ENCODE measurements at places on chromosomes 13 and 19.

- DNase-seq = peak; percentile 92
Observed at GRCh38 chr13:52011632-52012511, at the start of gene ALG11. ALG11 (plus strand) TSS chr13:52012398; CDS start chr13:52012419, 21 bp downstream.

- no peak for DNase-seq
Observed at GRCh38 chr13:52399046-52399445, 6.9 kb downstream of the THSD1 start.

- DNase-seq = no peak
Observed at GRCh38 chr13:110227416-110227815, 79.5 kb downstream of the COL4A1 start.

DNA sequence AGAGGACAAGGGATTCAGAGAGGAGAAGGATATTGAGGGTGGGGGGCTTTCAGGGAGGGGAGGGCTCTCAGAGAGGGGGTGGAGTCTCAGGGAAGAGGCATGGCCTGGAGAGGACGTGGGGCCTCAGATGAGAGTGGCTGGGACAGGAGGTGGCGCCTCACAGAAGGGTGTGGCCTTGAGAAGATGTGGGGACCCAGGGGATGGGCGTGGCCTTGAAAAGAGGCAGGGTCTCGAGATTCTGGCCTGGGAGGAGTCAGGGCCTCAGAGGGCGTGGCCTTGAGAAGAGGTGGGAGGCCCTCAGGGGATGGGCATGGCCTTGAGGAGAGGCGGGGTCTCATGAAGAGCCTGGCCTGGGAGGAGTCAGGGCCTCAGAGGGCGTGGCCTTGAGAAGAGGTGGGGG lies 23.7 kb upstream of the TNFSF14 start:
- no peak for DNase-seq

DNA sequence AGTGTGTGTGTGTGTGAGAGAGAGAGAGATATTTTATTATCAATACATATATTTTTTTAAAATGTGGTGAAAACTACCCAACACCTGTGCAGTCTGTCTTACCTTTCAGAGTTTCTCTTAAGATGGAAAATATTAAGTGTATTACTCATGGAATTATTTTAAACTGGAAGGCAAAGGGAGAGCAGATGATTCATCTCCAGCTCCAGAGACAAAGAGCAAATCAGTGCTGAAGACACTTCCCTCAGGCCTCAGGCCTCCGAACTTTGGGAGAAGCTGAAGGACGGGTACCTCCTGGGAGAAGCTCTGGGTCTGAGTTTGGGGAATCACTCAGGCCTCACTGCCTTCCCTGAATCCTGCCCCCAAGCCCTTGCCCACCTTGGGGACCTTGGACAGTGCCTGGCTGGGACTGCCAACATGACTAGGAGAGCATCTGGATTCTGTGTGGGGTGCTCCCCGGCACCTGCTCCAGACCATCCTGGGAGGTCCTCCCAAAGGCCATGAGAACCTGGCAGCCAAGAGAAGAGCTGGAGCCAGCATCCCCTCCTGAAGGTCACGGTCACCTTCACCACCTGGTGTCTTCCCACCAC lies 170.4 kb upstream of the UBL3 start:
- DNase-seq = no peak

DNA sequence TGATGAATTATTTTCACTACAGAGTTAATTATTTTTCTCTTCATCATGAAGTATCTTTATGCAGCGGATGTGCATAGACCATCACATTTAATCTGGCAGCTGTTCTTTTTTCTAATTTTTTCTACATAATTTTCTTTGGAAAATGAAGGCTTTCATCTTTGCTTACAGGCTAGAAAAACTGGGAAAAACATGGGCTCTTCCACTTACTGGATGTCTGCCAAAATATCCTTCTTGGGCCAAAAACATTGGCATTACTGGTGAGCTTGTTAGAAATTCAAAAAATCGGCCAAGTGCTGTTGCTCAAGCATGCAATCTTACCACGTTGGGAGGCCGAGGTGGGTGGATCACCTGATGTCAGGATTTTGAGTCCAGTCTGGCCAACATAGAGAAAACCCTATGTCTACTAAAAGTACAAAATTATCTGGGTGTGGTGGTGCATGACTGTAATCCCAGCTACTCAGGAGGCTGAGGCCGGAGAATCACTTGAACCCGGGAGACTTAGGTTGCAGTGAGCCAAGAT lies 176.8 kb downstream of the ZNF737 start:
- DNase-seq = no peak

DNA sequence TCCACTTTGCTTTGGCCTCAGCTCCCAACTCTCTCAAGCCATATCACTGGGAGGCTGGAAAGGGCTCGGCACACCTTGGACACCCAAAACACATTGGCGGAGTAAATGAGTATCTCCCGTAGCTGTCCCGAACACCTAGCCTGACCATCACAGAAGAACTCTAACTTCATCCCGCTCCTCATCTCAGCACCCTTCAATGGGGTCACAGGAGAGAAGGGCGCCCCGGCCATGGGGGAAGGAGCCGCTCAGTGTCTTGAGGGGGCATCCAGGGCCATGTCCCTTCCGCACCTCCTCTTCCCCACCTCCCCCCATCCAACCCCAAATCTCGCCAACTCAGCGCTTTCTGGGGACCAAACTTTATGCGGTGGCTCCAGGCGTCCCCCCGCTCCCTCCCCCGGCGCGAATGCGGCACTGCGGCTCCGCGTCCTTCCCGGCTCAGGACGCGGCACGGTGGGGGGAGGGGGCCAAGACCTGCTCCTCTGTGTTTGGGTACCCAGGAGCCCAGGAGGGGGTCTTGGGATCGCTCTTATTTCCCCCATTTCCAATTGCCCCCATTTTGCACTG lies 3.0 kb downstream of the KCNC3 start:
- DNase-seq = no peak

- DNase-seq = no peak
Observed at GRCh38 chr19:10829967-10830366, 6.0 kb downstream of the TMED1 start.

GRCh38 chr13:19795956-19796355 lies 13.2 kb upstream of the PSPC1 start:
- DNase-seq = no peak

GRCh38 chr19:33946535-33947264 lies 150.0 kb downstream of the KCTD15 start:
- DNase-seq = no peak

- no peak for DNase-seq
Observed at GRCh38 chr13:107102676-107103075, 534.7 kb upstream of the ARGLU1 start.

DNA sequence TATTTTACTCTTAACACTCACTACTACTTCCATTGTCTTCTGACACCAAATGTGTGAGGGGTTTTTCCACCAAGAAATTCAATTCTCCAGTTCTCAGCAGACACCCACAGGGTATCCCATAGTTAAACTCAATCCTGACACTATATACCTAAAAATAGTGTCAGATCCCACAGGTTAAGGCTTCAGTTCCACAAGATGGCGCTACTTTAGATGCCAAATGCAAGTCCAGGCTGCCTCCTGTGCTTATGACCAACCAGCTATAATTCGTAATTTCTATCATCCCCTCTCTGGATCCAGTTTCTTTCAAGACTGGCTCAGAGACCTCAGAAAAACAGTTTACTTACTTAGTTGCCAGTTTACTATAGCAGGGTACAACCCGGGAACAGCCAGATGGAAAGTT lies 1146.2 kb upstream of the SPRY2 start:
- no peak for DNase-seq

- no peak for DNase-seq
Observed at GRCh38 chr19:45976178-45976577, 2.5 kb upstream of the NOVA2 start.

- no peak for DNase-seq
Observed at GRCh38 chr19:12139269-12139668, 881 bp downstream of the ZNF20 start.

- DNase-seq = no peak
Observed at GRCh38 chr19:17673937-17674799, 14.0 kb downstream of the UNC13A start.

GRCh38 chr19:50925734-50926133 lies 14.5 kb upstream of the KLK4 start:
- DNase-seq = no peak

DNA sequence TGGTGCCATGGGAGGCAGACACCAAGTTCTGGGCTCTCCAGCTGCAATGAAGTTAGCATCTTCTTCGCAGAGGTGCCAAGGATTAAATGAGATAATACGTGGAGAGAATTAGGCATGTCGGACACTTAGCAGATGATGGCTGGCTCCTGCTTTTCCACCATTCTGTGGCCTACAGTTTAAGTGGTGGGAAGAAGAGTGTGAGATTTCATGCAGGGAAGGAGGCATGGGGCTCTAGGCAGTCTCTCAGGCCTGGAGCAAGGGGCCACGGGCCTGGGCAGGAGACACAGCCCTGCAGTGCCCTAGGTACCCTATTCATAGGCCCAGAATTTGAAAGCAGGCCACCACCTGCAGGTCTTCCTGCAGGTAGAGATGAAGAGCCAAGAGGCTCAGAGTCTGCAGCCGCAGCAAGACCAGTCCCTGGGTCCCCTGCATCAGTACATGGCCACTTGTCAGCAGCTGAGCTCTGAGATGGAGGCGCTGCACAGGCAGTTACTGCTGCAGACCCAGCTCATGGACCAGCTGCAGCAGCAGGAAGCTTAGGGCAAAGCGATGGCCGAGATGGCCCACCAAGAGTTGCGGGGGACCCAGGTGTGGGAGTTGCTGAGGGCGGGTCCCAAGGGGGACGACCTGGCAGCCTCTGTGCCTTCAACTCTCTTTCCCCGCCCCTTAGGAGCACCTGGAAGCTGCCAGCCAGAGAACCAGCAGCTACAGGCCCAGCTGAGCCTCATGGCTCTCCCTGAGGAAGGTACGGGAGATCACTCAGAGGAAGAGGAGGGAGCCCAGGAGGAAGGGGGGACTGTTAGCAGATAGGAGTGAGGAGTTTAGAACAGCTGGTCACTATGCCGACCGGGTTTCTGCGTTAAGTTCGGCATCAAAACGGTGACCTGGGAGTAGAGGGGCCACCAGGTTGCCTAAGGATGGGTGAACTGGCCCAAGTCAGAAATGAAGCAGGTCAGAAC lies 33.2 kb upstream of the ZNF492 start:
- no peak for DNase-seq

GRCh38 chr13:40439928-40440327 lies 226.5 kb downstream of the FOXO1 start:
- DNase-seq = no peak
